ENCODE measurements at places on chromosomes 7 and 10.

DNA sequence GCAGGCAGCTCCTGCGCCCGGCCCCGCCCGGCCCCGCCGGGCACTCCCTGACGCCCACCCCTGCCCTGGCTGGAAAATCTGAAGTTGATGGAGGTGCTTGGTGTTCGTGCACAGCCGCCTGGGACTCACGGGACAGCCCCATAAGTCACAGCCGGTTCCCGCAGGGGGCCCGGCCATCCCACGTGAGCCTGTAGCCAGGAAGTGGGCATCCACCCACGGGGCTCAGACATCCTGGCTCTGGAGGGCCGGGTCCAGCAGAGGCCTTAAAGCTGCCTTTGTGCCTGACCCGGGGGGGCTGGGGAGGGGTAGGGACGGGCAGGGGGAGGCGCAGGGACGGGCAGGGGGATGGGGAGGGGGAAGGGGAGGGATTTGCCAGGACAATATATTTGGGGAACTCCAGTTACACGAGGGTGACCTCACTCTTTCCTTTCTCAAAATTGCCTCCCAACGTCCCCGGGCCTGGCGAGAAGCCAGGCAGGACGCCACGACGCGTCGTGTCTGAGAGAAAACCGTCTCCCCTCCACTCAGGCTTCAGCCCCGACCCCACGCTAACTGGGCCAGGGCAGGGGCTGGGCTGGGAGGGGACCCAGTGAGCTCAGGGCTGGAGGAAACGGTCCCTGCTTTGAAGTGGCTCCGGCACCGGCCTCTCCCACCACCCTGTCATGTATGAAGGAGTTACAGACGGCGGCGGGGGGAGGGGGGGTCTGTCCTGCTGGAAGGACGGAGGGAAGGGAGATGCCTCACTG is 82.1 kb upstream of the PDGFA start:
- DNase-seq: peak; percentile 93

DNA sequence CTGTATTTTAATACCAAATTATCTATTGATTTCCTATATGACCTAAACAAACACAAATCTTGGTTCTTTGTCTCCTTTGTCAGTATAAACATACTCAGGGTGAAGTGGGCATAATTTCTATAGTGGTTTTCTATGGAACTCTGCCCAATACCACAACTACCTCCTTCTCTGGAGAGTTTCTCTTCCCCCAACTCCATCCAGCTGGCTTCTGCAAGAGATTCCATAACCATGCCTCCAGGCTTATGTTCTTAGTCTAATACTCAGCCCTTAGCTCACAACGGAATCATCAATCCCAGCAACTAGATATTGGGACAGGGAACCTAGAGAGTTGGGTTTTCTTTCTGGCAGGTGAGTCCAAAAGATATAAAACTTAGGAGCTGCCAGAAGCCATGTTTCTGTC is 127.3 kb downstream of the TRIL start:
- no peak for DNase-seq

GRCh38 chr7:120992965-120993494 is 4.5 kb downstream of the CPED1 start:
- no peak for DNase-seq

GRCh38 chr10:6136215-6137201 is 47.7 kb downstream of the RBM17 start:
- DNase-seq: no peak

GRCh38 chr10:98587156-98587837 is 140.6 kb upstream of the HPS1 start:
- DNase-seq: no peak

- DNase-seq: no peak
Measured at GRCh38 chr10:2351566-2351965, 614.2 kb upstream of the ADARB2 start.

- DNase-seq: no peak
Measured at GRCh38 chr7:102890292-102890970, 22.4 kb upstream of the LRRC17 start.

DNA sequence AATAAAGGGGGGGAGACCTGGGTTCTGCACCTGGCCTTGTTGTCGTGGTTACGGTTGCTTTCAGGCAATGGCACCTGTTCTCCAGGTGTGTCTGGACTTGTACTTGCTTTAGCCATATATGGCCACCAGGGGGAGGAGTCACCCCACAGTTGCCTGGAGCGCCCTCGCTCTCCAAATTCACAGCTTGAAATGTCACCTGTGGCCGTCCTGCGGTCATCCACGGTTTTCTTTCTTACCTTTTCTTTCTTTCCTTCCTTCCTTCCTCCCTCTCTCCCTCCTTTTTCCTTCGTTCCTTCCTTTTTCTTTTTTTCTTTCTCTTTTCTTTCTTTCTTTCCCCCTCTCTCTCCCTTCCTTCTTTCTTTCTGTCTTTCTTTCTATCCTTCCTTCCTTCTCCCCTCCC is 157.2 kb upstream of the ZNF92 start:
- peak; percentile 38 for DNase-seq

- peak; percentile 28 for DNase-seq
Measured at GRCh38 chr7:5231811-5232484, 41.9 kb downstream of the WIPI2 start.

GRCh38 chr10:110762109-110762848 is 109.4 kb upstream of the PDCD4 start:
- no peak for DNase-seq

- peak; percentile 82 for DNase-seq
Measured at GRCh38 chr10:49407552-49408137, 11.8 kb upstream of the DRGX start.

GRCh38 chr7:76244781-76245391 is 43.2 kb downstream of the SRRM3 start:
- no peak for DNase-seq

DNA sequence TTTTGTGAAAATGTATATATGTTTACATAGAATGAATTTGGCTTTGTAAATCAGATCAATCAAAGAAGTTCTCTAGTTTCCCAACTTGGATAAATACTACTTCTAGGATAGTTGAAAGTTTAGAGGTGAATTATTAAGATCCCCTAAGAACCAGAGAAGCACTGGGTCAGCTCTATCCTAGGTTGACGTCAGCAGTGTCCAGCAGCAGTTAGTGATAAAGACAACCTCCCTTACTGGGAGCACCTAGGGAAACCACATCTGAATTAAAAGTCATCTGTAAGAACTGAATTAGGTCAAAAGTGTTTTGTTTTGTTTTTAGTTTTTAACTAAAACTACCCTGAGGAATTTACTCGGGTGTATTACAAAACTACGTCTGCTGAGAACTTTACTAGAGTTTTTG is 178.0 kb downstream of the POLR1F start:
- DNase-seq: no peak

- no peak for DNase-seq
Measured at GRCh38 chr10:33565231-33565630, 230.8 kb upstream of the NRP1 start.

DNA sequence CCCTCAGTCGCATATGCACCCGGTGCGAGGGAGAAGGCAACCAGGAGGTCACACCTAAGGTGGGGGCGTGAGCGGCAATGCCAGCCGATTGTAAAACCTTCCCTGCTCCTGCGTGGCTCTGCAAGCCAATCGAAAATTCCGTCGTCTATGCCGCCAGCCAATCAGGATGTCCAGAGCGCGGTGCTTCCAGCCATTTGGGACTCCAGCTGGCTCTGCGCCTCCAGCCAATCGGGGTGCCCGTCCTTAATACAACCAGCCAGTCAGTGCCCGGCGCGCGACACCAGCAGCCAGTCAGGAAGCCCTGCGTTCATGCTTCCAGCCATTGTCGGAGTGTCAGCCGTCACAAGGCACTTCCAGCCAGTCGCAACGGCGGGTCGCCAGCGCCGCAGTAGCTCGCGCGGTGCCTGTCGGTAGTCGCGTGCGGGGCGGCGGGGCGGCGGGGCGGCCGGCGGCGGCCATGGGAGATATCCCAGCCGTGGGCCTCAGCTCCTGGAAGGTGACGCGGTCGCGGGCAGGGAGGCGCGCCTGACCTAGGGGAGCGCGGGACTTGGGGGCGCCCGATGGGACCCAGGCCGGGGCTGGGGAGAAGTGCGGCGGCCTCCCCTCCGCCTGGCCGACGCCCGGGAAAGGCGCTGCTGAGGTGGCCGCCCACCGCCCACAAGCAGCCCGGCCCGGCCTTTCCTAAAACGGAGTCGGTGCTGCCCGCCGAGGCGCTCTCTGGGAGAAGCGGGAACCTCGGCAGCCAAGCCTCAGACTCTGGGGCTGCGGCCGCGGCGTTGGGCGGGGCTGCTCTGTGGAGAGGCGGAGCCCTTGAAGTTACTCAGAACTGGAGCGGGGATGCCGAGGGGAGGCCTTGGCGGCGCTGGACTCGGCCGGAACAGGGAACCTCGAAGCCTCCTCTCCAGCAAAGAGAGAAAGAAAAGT is at the start of gene AKR1E2:
Gene AKR1E2 (plus strand): TSS at position 340 of the 924 bp plus-strand sequence. CDS start 118 bp downstream, at position 458.
- peak; percentile 83 for DNase-seq

GRCh38 chr10:131464789-131465188 is 153.3 kb upstream of the TCERG1L start:
- no peak for DNase-seq

DNA sequence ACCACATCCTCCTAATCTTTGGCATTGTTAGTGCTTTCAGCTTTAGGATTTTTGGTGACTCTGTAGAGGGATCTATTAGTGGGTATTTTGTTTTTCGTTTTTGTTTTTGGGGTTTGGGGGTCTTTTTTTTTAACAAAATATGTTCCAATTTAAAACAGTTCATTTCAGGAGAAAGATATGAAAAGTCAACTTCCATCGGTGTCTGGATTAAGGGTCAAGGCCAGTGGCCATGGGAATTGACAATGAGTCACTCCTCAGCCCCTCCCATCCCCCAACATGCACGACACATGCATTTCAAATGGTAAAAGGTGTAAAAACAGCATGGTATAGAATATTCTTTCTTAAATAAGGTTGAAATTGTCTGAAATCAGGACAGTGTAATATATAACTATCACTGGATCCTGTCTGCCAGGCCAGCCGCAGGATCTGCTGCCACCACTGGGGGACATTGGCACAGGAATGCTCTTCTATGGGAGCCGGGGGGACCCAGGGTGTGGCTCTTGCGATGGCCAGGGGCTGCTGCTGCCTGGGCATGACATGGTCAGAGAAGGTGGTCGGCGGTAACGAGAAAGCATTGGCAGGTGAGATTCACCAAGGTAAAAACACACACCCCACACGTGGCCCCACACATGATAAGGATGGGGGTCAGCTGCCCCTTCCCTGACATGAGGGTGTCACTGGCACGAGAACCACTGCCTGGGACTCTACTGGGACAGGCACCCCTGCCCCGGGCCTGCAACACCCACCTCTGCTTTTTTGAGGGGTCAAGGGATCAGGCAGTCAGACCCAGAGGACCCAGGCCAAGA is 126.2 kb upstream of the KCTD7 start:
- no peak for DNase-seq

- no peak for DNase-seq
Measured at GRCh38 chr7:145986248-145986874, 130.2 kb upstream of the CNTNAP2 start.

DNA sequence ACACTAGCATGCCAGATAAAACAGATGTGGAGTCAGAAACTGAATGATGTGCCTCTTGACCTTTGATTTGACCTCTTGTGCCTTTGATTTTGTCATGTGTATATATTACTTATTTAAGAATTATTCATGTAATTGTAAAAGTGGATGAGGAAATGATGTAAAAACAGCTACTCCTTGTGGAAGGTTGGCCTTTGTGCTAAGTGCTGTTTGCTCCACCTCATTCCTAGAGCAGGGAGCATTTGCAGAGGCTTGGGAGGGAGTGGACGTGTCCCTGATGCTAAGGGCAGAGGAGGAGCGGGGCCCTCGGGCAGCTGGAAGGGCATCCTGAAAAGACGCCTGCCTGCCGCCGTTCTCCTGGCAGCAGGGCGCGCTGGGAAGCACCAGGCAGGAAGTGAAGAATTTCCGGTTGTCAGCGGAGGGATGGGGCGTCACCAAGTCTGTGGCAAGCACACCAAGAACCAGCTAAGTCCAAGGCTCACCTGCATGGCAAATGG is 197.6 kb upstream of the ZNF32 start:
- DNase-seq: no peak

DNA sequence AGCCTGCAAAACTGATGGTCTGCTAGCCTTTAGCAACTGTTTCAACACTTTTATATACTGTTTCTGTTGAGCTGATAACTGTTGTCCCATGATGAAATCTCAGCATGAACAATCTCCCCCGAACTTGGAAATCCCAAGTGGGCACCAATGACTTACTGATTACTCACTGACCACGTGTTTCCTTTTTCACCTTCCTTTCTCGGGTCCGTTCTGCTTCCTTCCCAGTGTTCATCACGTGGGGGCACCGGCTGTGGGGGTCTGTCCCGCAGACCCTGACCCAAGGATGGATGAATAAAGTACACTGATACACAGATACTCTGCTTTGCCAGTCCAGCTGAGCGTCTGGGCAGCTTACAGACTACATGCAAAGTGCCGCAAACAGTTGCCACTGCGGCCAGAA is 39.0 kb upstream of the RASGEF1A start:
- DNase-seq: no peak

DNA sequence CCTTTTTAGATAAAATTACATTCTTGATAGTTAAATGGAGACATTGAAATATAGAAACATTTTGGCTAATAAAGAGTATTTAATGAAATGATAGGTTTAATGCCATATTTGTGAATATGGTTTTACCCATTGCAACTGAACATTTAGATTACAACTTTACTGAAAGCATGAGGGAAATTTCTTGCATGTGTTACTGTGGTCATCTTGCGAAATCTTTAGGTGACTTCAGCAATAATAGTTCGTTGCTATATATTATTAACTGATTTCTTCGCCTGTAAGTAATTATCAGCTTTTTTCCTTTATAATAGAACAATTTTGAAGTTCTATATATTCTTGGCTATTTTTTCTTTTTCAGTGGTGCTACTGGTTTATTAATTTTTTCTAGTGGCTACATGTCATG is 83.2 kb downstream of the MLLT10 start:
- DNase-seq: no peak

GRCh38 chr10:118585234-118585633 is 10.2 kb downstream of the PRLHR start:
- no peak for DNase-seq

DNA sequence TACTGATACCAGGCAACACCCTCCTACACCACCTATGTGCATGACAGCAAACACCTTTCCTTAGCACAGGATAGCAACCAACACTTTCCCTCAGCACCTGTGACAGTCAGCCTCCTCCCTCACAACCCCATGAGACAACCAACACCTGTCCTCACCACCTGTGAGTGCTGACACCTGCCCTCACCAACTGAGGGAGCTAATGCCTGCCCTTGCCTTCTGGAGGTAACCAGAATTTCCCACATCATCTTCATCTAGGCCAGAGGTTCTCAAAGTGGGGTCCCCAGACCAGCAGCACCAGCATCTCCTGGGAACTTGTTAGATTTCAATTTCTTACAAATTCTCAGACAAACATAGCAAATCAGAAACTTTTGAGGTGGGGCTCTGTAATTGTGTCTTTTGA is 112.5 kb downstream of the GRID1 start:
- DNase-seq: no peak

- DNase-seq: no peak
Measured at GRCh38 chr10:97542169-97543024, 30.2 kb upstream of the ANKRD2 start.

GRCh38 chr7:4190010-4190981 is 491.8 kb upstream of the FOXK1 start:
- DNase-seq: no peak
